ENCODE measurements at places on chromosomes 3 and 15. TPM values are rescaled to one million over a fixed set of nuclear protein-coding genes. Genes with fewer than 3 reads are reported as not detected.
A peak's percentile ranks its signal among the peaks of the same experiment; 100 is the strongest.

The SERPINI2 gene
- not detected for total RNA-seq

The GOLGA6L9 gene
- 1.7 TPM for total RNA-seq

The ZBED2 gene
- total RNA-seq: 546 TPM

The NEK11 gene
- 1.1 TPM for total RNA-seq

The TUSC7 gene
- not detected for total RNA-seq

The PAK6 gene
- total RNA-seq: 0.27 TPM

The MEF2A gene
- total RNA-seq: 23.4 TPM

The B3GNT5 gene
- total RNA-seq: 41.0 TPM

The GABRR3 gene
- total RNA-seq: not detected

DNA sequence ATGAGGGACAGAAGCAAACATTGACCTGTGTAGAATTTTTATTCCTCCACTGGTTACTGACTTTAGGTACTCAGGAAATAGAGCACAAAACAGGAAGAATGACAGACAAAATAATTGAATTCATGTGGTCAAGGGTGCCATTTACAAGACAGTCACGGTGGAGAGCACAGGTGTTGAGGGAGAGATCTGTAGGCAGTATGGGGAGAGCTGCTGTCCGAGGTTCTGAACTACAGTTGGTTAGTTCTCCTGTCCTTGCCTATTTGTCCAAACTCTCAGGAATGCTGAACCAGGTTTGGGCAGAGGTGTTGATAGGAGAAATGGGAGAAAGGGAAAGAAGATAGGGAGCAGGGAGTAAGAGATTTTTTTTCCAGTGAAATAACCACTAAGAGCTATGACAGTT, 178.5 kb upstream of the ZBTB20 start:
- no peaks in the 10 kb centered on the region for H3K4me1 ChIP-seq
- H3K27me3 ChIP-seq: no peaks in the 10 kb centered on the region
- no peak overlapping the region for H3K4me3 ChIP-seq
- DNase-seq: no peak
- H3K27ac ChIP-seq: no peak overlapping the region

- H3K27ac ChIP-seq: no peak overlapping the region
- H3K4me3 ChIP-seq: no peak overlapping the region
- H3K4me1 ChIP-seq: no peaks in the 10 kb centered on the region
- H3K36me3 ChIP-seq: no peaks in the 10 kb centered on the region
- peaks cover 41% of the 10 kb centered on the region for H3K27me3 ChIP-seq
- DNase-seq: no peak
These were observed 1005.8 kb upstream of the NR2F2 start for GRCh38 chr15:95324656-95325055.

DNA sequence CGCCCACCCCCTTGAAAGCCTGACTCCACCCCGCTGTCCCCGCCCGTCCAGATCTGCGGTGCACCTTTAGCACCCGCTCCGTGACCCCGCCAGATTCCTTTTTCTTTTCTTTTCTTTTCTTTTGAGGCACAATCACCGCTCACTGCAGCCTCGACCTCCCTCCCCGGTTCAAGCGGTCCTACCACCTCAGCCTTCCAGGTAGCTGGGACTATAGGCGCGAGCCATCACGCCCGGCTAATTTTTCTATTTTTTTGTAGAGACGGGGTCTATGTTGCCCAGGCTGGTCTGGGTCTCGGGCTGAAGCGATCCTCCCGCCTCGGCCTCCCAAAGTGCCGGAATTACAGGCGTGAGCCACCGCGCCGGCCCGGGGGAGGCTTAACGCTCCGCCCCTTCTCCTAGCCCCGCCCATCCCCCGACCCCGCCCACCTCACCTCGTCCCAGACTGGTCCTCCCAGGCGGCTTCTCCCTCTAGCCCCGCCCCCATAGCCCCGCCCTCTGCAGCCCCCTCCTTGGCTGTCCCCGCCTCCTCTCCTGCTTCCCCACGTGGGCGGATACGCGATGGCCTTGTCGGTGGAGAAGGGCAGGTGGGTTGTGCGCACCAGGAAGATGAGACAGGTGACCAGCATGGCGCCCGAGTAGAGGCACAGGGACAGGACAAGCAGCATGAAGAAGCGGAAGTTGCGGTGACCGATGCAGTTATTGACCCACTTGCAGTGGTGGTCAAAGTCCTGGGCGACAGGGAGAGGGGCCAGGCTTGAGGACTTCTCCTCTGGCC, 3.2 kb downstream of the ZDHHC19 start:
- H3K4me3 ChIP-seq: peak overlapping the region; percentile 74
- peaks cover 24% of the 10 kb centered on the region for H3K27me3 ChIP-seq
- H3K27ac ChIP-seq: no peak overlapping the region
- H3K4me1 ChIP-seq: peaks cover 4% of the 10 kb centered on the region

GRCh38 chr3:47772788-47773187, 8.9 kb downstream of the SMARCC1 start:
- no peak overlapping the region for H3K27ac ChIP-seq
- H3K36me3 ChIP-seq: peaks cover 34% of the 10 kb centered on the region
- DNase-seq: no peak
- no peaks in the 10 kb centered on the region for H3K27me3 ChIP-seq
- H3K4me1 ChIP-seq: peaks cover 4% of the 10 kb centered on the region

DNA sequence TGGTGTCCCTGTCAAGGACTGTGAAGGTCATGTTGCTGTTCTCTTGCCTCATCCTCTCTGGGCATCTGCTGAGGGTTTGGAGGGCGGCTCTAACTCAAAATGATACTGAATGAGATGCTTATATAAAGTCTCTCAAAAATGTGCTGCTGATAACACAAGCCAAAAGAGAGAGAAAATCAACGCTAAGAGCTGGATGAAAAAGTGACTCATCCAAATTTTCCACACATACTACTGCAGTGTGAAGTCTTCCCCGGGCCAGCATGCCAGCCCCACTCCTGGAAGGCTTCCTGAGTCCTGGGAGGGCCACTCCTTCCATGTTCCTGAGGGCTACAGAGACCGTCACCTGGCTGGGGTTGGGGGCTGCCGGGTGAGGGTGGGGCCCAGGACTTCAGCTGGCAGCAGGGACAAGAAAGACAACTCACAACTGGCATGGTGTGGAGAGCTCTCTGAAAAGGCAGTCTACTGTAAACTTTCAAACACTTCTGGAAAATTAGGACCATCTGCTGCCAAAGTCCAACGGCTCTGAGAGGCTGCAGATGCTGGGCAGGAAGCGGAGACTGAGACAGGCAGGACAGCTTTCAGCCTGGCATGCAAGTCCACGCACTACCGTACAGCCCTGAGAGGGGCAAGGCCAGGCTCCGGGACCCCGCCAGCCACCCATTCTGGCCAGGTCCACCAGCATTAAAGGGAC, 200.3 kb downstream of the ADAMTS17 start:
- no peak overlapping the region for H3K27ac ChIP-seq
- peaks cover 2% of the 10 kb centered on the region for H3K4me1 ChIP-seq
- DNase-seq: no peak
- H3K36me3 ChIP-seq: no peaks in the 10 kb centered on the region
- no peak overlapping the region for H3K4me3 ChIP-seq

- no peaks in the 10 kb centered on the region for H3K4me1 ChIP-seq
- H3K4me3 ChIP-seq: no peak overlapping the region
- H3K36me3 ChIP-seq: no peaks in the 10 kb centered on the region
- H3K27ac ChIP-seq: no peak overlapping the region
These were observed 635.0 kb downstream of the TBL1XR1 start for GRCh38 chr3:176562331-176562730.

DNA sequence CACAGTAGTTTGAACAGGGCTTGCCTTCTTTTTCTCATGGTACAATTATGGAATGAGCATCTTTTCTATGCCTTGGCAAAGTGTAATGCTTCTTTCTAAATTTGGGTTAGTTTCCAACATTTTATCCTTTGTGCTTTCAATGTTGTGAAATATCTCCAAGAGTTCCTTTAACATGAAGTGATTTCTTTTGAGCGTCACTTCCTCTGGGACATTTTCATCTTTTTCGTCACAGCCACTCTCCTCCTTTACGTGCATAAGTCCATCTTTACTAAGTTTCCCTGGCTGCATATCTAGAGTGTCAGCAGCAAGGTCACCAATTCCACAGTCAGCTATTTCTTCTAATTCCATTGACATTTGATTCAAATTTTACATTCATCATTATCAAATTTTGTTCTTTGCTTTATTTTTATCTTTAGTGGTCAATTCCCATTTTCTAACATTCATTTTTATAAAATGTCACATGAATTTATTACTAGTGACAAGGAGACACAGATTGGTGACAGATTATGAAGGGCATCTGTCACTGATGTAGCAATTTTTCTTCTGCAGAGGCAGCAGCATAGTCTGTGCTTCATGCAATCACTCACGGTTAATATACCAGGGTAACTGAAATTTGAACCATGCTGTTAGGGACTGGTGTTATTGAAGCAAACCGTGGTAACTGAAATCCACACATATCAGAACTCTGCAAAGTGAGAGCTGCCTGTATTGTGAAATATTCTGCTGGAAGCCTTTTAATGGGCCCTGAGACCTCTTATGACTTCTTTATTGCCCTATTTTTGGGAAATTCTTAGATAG, 126.5 kb upstream of the THBS1 start:
- DNase-seq: no peak
- H3K36me3 ChIP-seq: no peaks in the 10 kb centered on the region
- peaks cover 4% of the 10 kb centered on the region for H3K4me1 ChIP-seq
- H3K27ac ChIP-seq: no peak overlapping the region
- no peak overlapping the region for H3K4me3 ChIP-seq
- peaks cover 24% of the 10 kb centered on the region for H3K27me3 ChIP-seq

- no peak overlapping the region for H3K27ac ChIP-seq
- H3K4me1 ChIP-seq: peaks cover 10% of the 10 kb centered on the region
- H3K4me3 ChIP-seq: no peak overlapping the region
- H3K27me3 ChIP-seq: no peaks in the 10 kb centered on the region
These were observed 13.1 kb downstream of the GABRR3 start for GRCh38 chr3:98021830-98022560.

- no peak for DNase-seq
- H3K27me3 ChIP-seq: peaks cover 11% of the 10 kb centered on the region
- no peak overlapping the region for H3K4me3 ChIP-seq
- no peak overlapping the region for H3K27ac ChIP-seq
These were observed 96.7 kb upstream of the NECTIN3 start for GRCh38 chr3:110974902-110975301.

- no peaks in the 10 kb centered on the region for H3K27me3 ChIP-seq
- H3K36me3 ChIP-seq: no peaks in the 10 kb centered on the region
These were observed 498.6 kb downstream of the NAALADL2 start for GRCh38 chr3:175357758-175358157.

DNA sequence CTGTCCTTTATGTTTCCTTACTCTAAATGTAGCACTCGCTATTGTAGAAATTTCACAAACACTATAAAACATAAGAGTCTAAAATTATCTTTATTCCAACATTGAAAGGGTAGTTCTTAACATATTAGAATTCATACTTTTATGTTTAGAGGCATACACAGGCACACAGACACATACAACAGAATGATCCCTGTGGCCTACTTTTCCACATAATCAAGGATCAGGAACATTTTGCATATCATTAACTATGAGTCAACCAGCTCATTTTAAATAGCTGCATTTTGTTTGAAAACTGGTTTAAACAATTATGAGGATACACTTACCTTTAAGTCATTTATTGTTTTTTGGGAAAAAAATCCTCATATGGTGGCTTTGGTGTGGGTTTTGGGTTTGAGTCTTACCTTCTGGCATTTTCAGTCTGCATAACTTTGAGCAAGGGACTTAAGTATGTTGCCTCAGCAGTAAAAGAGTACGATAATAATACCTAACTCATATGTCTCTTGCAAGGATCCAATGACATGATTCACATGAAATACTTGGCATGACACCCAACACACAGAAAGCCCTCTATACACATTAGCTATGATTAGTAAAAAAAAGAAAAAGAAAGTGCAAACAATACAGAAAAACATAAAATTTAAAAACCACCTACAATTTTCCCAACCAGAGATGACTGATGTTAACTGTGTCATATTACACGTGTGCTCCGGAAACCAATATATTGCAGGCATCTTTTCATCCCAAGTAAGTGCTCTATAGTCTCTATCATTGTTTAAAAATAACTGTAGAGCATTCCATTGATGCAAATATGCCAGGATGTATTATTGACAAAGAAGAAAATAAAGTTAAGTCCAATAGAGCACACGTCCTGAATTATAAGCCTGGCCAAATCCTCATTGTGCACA, 213.1 kb upstream of the ADAMTS9 start:
- no peak overlapping the region for H3K4me3 ChIP-seq
- no peaks in the 10 kb centered on the region for H3K4me1 ChIP-seq
- DNase-seq: no peak
- no peaks in the 10 kb centered on the region for H3K27me3 ChIP-seq
- no peaks in the 10 kb centered on the region for H3K36me3 ChIP-seq

- peaks cover 18% of the 10 kb centered on the region for H3K4me1 ChIP-seq
- H3K27ac ChIP-seq: no peak overlapping the region
- DNase-seq: no peak
- no peaks in the 10 kb centered on the region for H3K27me3 ChIP-seq
These were observed 84.0 kb downstream of the FILIP1L start for GRCh38 chr3:100030346-100030745.

DNA sequence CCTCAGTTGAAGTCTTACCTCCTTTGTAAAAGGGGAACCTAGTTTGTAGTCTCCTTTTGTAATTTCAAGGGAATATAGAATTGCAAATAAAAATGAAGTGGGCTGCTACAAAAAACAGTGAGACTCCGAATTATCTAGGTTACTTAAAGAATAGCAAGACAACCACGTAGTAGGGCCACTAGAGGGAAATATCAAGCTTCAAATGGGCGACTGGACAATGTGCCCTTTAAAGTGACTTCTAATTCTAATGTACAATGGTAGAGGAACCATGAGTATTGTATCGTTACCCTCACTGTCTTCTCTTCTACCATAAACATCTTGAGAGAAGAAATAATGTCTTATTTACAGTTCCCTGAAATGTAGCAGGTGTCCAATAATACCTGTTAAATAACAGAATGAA, 56.3 kb downstream of the TP63 start:
- no peak overlapping the region for H3K27ac ChIP-seq
- H3K27me3 ChIP-seq: peaks cover 2% of the 10 kb centered on the region
- H3K36me3 ChIP-seq: peaks cover 5% of the 10 kb centered on the region
- no peak for DNase-seq
- H3K4me1 ChIP-seq: peaks cover 43% of the 10 kb centered on the region

DNA sequence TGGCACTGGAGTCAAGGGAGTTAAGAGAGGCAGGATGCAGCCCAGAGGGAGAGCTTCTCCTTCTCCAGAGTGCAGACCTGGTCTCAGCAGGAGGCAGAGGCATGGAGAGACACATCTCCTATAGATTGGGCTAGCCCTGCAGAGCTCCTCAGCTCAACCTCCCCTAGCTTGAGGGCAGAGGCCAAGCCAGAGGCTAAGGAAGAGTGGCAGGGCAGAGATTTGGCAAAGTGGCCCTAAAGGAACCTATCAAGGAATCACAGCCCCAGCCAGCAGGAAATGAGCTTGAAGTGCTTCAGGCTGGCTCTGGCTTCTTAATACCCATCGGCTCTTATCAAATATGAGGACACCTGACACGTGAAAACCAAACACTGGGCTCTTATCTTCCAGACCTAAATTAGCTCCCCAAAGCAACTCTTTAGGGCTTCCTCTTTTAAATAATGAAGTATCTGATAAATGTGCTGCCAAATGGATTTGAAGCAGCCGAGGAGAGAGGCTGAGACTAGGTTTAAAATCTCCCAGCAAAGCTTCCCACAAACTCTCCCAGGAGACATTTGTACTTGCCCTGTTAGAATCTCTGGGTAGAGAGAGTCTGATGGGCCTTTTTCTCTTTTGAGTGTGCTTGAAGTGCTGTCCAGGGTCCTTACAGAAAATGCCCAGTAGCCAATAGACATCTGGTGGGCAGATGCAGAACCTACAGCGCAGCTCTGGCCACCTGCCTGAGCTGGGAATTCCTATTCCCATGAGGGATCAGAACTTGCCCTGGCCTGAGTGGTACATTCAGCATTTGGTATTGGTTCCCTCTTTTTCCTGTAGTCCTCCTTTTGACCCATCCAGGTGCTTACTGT, 271.4 kb downstream of the CLSTN2 start:
- no peak overlapping the region for H3K27ac ChIP-seq
- no peak for DNase-seq
- H3K27me3 ChIP-seq: no peaks in the 10 kb centered on the region
- H3K4me1 ChIP-seq: no peaks in the 10 kb centered on the region

- no peaks in the 10 kb centered on the region for H3K36me3 ChIP-seq
- no peak overlapping the region for H3K27ac ChIP-seq
- H3K4me1 ChIP-seq: no peaks in the 10 kb centered on the region
- DNase-seq: no peak
These were observed 2.8 kb downstream of the CLSTN2 start for GRCh38 chr3:139937674-139938279.
